ENCODE measurements at places on chromosomes 5 and 9.

GRCh38 chr5:22709743-22710142 lies 143.4 kb downstream of the CDH12 start:
- DNase-seq: no peak

GRCh38 chr9:93655621-93656425 lies 79.4 kb downstream of the PHF2 start:
- no peak for DNase-seq

GRCh38 chr5:58775701-58776262 lies 192.9 kb downstream of the RAB3C start:
- no peak for DNase-seq

GRCh38 chr9:32722704-32723103 lies 60.6 kb upstream of the TMEM215 start:
- no peak for DNase-seq

- DNase-seq: peak; percentile 73
These were observed 59.9 kb downstream of the ZFAND5 start for GRCh38 chr9:72305102-72305546.

DNA sequence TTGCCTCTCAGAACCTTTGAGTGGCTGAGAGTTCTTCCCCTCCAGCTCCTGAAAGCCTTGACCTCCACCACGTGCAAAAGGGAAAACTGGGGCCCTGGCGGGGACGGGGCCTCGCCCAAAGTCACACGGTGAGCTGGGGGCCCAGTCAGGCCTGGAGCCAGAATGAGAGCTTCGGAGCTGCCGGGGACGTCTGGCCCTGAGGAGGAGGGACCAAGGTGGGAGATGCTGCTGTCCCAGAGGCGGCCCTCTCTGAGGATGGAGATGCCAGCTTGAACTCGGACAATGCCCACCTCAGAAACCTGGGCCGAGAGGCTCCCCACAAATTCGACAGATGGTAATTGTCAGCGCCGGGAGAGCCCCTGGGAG lies 643 bp downstream of the AK8 start:
- DNase-seq: no peak

- DNase-seq: no peak
These were observed 295.5 kb downstream of the ZSWIM6 start for GRCh38 chr5:61627531-61627930.
